ENCODE measurements at places on chromosomes 11 and 22.
A peak's percentile ranks its signal among the peaks of the same experiment; 100 is the strongest.

- DNase-seq: no peak
Observed at GRCh38 chr11:81744336-81745116, 989.1 kb downstream of the FAM181B start.

GRCh38 chr11:111384494-111384893, 5.4 kb upstream of the POU2AF1 start:
- no peak for DNase-seq

- DNase-seq: no peak
Observed at GRCh38 chr11:46134540-46134939, 13.3 kb upstream of the PHF21A start.

GRCh38 chr11:46649180-46649738, 31.9 kb downstream of the ATG13 start:
- DNase-seq: peak; percentile 81

GRCh38 chr11:62921201-62921572, at the start of gene CHRM1:
Gene CHRM1, minus strand, starts transcription at chr11:62921363. Its CDS starts 10,263 bp downstream, at chr11:62911100.
- DNase-seq: no peak
